IMR-90 (cell line): ENCODE measurements at places on chromosomes 6 and 20. TPM values are rescaled to one million over a fixed set of nuclear protein-coding genes. Genes with fewer than 3 reads are reported as not detected.

KHDRBS2 gene
- not detected in 2 replicates for total RNA-seq

DNA sequence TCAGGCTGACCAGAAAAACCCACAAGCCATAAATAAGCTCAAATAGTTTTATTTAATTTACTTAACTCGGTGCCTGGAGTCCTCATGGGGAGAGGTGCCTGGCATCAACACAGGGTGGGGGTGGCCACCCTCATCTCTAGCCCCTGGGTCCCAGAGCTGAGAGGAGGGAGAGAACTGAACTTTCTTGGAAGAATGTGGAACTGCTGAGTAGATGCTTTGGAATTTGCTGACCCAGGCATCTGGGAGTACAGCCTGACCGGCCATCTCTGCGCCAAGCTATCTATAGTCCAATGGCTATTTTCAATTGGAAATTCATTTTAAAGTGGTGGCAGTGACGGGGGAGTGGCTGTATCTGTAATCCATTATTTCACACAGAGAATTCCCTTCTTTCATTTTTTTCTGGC, 104.8 kb downstream of the CDH26 start:
- peak overlapping the region; percentile 27; the same call in 1 of the 2 replicates for H3K27ac ChIP-seq
- H3K4me1 ChIP-seq: peaks cover 16% of the 10 kb centered on the region; the same call in 1 of the 2 replicates
- H3K4me3 ChIP-seq: no peak overlapping the region
- peak; percentile 69 for DNase-seq
- H3K27me3 ChIP-seq: peaks cover 7% of the 10 kb centered on the region
- H3K36me3 ChIP-seq: no peaks in the 10 kb centered on the region

DLK2 gene
- total RNA-seq: 0.90 and 1.1 TPM in 2 replicates

DNA sequence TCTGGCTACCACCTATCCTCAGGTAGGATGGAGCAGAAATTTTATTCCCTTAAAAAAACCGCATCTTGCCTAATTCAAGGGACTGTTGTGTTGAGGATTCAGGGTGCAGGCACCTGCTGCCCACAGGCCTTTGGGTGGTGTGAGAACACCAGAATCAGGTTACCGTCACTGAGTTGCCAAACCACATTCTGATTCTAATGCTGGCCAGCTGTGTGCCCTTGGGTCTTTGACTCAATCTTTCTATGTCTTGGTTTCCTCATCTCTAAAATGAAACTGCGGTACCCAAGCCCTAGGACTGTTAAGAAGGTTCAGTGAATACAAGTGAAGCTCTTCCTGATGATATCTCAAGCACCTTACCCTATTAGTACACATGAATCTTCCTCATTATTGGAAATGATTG, 827.3 kb downstream of the DHX35 start:
- H3K27ac ChIP-seq: no peak overlapping the region
- no peak for DNase-seq
- H3K4me3 ChIP-seq: no peak overlapping the region

- H3K27ac ChIP-seq: no peak overlapping the region
- 0 out of 2 replicates have a peak, but pooled peaks cover 4% of the 10 kb centered on the region for H3K4me1 ChIP-seq
- DNase-seq: peak; percentile 36
- no peak overlapping the region for H3K4me3 ChIP-seq
These were observed 80.1 kb downstream of the RIPOR3 start for GRCh38 chr20:50611128-50611810.

GRCh38 chr20:9035126-9035525, 33.8 kb upstream of the PLCB4 start:
- peak; percentile 94 for DNase-seq
- no peak overlapping the region; the same call in 1 of the 2 replicates for H3K27ac ChIP-seq
- H3K4me1 ChIP-seq: peaks cover 13% of the 10 kb centered on the region
- H3K4me3 ChIP-seq: no peak overlapping the region

TUBB1 gene
- total RNA-seq: not detected in 2 replicates

GRCh38 chr6:125922322-125922860, 34.2 kb upstream of the HINT3 start:
- peaks cover 24% of the 10 kb centered on the region for H3K36me3 ChIP-seq
- peaks cover 5% of the 10 kb centered on the region for H3K4me1 ChIP-seq
- no peak for DNase-seq
- no peak overlapping the region for H3K4me3 ChIP-seq
- no peaks in the 10 kb centered on the region for H3K27me3 ChIP-seq
- no peak overlapping the region for H3K27ac ChIP-seq

CCN6 gene
- not detected in 2 replicates for total RNA-seq

DNA sequence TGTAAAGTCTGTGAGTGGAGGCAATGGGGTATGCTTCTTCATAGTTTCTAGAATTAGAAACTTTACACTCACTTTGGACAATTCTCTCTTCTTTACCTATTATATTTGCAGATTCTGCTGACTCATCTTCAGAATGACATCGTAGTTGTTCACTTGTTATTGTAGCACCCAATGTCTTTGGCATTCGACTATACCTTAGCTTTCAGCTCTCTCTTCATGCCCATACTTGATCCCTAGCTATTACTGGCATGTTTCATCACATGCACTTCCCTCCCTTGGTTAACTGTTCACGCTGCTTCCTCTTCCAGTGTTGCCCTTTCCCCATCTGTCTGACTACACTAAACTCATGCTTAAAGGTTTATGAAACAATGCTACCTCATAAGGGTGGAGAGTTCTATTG, 298.1 kb upstream of the TCF21 start:
- no peaks in the 10 kb centered on the region for H3K36me3 ChIP-seq
- peak; percentile 41 for DNase-seq
- peaks cover 19% of the 10 kb centered on the region for H3K4me1 ChIP-seq
- H3K27ac ChIP-seq: peak overlapping the region; percentile 60; the same call in 1 of the 2 replicates
- no peaks in the 10 kb centered on the region for H3K27me3 ChIP-seq
- no peak overlapping the region for H3K4me3 ChIP-seq

CAGE1 gene
- total RNA-seq: under 0.01 TPM in 1 of 2 replicates, not detected in the other

- DNase-seq: no peak
- H3K4me3 ChIP-seq: no peak overlapping the region
- H3K36me3 ChIP-seq: peaks cover 16% of the 10 kb centered on the region
- H3K27ac ChIP-seq: no peak overlapping the region
- no peaks in the 10 kb centered on the region for H3K4me1 ChIP-seq
- H3K27me3 ChIP-seq: no peaks in the 10 kb centered on the region
These were observed 8.0 kb downstream of the MMUT start for GRCh38 chr6:49454787-49455709.

DNA sequence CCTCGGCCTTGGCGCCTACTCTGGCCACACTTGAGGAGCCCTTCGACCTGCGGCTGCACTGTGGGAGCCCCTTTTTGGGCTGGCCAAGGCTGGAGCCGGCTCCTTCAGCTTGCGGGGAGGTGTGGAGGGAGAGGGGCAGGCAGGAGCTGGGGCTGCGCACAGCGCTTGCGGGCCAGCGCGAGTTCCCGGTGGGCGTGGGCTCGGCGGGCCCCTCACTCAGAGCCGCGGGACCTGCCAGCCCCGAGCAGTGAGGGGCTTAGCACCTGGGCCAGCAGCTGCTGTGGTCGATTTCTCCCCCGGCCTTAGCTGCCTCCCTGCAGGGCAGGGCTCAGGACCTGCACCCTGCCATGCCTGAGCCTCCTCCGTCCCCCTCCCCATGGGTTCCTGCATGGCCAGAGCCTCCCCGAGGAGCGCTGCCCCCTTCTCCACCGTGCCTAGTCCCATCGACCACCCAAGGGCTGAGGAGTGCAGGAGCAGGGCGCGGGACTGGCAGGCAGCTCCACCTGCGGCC, 136.8 kb downstream of the EPHA7 start:
- H3K27me3 ChIP-seq: no peaks in the 10 kb centered on the region
- no peak overlapping the region for H3K27ac ChIP-seq
- H3K4me1 ChIP-seq: no peaks in the 10 kb centered on the region
- no peak overlapping the region for H3K4me3 ChIP-seq
